ENCODE measurements at places on chromosomes 7 and 10. TPM values are rescaled to one million over a fixed set of nuclear protein-coding genes. Genes with fewer than 3 reads are reported as not detected.

- no peak for DNase-seq
These were observed 50.4 kb upstream of the ODAD2 start for GRCh38 chr10:28049286-28049685.

DNA sequence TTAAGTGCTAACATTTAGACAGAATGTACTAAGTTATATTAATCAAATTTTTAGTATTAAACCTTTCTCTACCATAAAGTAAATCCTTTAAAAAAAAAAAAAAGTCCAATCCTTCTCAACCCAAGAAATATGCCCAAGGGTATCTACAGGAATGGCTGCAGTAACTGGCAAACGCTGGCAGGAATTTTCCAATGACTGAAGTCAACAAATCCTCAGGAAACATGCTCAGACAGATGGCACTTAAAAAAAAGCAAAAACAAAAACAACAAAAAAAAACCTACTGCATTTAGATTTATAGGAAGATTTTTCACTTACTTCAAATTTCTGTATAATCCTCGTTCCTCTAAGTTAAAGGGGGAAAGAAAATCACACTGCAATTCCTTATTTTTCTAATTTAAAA, 666 bp downstream of the SVIL start:
- no peak for DNase-seq

GRCh38 chr10:5632446-5632845, 33.9 kb downstream of the ASB13 start:
- DNase-seq = no peak

DNA sequence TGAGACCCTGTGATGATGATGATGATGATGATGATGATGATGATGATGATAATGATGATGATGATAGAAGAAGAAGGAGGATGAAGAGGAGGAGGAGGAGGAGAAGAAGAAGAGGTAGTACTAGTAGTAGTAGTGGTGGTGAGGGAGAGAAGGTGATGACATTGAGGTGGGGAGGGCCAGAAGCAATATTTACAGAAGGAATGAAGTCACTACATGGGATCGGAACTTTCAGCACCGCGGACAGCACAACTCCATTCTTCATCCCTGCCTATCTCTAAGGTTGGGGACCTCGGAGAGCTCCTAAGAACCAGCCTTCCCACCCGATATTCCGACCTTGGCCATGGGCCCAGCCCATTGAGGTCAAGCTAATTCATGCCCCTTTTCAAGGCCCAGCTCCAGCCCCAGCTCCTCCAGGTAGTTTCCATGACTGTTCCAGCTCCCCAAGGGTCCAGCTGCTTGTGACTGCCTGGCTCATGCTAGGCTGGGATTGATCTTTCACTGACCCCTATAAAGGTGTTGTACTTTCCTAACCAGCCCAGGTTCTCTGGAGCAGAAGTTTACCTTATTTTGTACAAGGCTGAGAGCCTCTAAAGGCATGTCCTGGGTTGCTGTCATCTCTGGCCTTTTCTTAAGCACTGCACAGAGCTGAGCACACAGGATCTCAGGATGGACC, 10.3 kb downstream of the CRHR2 start:
- peak; percentile 66 for DNase-seq

GRCh38 chr7:33614357-33615117, 290.8 kb upstream of the BMPER start:
- no peak for DNase-seq

- DNase-seq = no peak
These were observed 692 bp downstream of the NEURL1 start for GRCh38 chr10:103493916-103494877.

The SFTPA1 gene
- polyA plus RNA-seq = not detected

The KNDC1 gene
- 4.1 TPM for polyA plus RNA-seq

The EGR2 gene
- 3.8 TPM for polyA plus RNA-seq

The LEP gene
- polyA plus RNA-seq = 0.42 TPM
